ENCODE measurements at places on chromosomes 12 and 14.

- DNase-seq, result no peak
Measured at GRCh38 chr12:109553483-109553882, 19.8 kb downstream of the MMAB start.

DNA sequence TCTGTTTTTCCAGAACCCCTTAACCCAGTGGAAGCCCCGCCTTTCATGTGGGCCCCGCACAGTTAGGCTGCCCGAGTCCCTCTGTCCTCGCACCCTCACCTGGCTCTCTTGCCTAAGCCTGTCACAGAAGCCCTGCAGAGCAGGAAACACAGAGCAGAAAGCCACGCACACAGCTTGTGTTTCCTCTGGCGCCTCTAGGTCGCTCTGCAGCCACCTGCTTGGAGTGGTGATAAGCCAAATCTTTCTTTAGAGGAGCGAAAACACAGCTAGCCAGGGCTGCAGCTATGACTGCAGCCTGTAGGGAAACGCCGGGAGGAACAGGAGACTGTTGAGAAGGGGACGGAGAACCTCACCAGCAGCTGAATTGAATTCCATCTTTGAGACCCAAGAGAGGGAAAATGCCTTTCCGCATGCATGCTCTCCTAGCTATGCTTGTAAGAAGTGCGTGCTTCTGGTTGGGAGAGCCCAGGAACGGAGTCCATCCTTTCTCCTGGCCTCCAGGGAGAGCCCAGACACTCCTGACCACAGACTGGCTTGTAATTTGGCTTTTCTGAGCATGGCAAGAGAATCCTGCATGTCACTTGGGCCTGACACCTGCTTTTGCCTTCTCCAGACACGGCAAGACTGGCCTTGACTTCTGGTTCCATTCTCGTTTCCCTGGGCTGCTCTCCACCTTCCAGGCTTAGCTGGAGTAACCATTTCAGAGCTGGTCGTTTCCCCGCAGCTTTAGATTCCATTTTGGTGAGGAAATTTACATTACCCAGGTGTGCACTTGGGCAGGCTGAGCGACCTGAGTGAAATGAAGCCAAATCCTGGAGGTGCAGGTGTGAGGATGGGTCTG lies 301.6 kb downstream of the CACNA1C start:
- peak; percentile 64 for DNase-seq

- DNase-seq, result no peak
Measured at GRCh38 chr14:90381011-90381786, 15.6 kb upstream of the CALM1 start.

- DNase-seq, result peak; percentile 50
Measured at GRCh38 chr12:130526813-130527212, 189.1 kb downstream of the PIWIL1 start.

- no peak for DNase-seq
Measured at GRCh38 chr12:121144416-121144914, 11.8 kb downstream of the P2RX7 start.

GRCh38 chr14:76115010-76115422 lies 36.7 kb upstream of the GPATCH2L start:
- DNase-seq, result no peak

DNA sequence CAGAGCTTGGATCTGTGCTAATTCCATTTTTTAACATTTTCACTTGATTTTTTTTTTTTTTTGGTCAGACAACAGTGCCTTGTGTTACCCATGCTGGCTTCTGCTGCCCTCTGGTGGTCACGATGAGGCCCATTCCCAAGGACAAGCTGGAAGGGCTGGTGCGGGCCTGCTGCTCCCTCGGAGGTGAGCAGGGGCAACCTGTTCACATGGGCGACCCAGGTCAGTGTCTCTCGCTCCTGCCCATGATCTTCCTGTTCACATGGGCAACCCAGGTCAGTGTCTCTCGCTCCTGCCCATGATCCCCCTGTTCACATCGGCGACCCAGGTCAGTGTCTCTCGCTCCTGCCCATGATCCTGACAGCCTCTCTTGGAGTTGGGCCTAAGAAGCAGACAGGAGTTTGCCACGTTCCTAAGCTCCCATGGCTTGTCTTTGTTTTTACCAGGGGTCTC lies 59.4 kb downstream of the DGLUCY start:
- peak; percentile 78 for DNase-seq

- no peak for DNase-seq
Measured at GRCh38 chr14:103693515-103693914, 21.7 kb downstream of the XRCC3 start.

GRCh38 chr14:23034498-23035302 lies at the start of gene PSMB5:
TSS of gene PSMB5 (minus strand) at chr14:23034900. CDS start at chr14:23034881, 19 bp downstream.
- peak; percentile 97 for DNase-seq

DNA sequence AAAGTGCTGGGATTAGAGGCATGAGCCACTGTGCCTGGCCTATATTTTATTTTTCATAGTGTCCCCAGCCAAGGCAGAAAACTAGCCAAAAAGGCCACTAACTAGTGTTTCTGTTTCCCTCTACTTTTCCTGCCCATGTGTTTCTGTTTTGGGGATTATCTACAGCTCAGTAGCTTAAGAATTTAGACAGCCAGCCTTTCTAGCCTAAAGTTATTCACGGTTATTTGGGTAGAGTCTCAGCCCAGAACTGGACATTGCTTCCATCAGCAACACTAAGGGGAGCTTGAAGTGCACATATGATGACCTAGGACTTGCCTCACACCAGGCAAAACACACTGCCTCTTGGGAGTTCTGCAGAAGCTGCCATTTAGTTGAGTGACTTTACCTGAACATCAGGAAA lies 17.9 kb downstream of the PROX2 start:
- DNase-seq, result no peak

DNA sequence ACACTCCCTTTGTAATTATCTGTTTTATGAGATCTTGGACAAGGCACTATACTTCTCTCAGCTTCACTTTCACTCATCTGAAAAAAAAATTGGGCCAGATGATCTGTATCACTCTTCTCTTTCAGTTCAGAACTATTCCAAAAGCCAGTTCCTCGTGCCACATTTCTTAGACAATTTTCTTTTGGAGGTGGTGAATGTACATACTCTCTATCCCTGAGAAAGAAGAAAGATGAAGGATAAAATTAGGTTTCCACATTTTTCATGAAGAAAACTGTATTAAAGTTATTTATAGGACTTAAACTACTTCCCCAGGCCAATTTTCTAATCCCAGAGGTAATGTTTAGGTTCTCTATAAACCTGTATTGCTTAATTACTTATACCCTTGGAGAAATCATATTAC lies 171.6 kb downstream of the SLC6A15 start:
- no peak for DNase-seq

DNA sequence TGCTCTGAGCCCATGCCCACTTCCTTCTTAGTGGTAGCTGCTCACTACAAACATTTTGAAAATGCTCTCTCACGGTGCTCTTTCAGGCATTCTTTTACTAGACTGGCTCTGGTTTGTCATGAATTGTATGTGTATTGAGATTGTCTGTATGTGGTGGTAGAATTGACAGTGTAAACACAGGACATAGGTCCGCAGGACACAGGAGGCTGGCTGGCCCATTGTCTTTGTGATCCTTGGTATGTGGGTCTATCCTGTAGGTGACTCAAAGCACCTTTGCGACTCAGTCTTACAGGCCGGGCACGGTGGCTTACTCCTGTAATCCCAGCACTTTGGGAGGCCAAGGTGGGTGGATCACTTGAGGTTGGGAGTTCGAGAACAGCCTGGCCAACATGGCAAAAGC lies 250.9 kb downstream of the C12orf75 start:
- no peak for DNase-seq

DNA sequence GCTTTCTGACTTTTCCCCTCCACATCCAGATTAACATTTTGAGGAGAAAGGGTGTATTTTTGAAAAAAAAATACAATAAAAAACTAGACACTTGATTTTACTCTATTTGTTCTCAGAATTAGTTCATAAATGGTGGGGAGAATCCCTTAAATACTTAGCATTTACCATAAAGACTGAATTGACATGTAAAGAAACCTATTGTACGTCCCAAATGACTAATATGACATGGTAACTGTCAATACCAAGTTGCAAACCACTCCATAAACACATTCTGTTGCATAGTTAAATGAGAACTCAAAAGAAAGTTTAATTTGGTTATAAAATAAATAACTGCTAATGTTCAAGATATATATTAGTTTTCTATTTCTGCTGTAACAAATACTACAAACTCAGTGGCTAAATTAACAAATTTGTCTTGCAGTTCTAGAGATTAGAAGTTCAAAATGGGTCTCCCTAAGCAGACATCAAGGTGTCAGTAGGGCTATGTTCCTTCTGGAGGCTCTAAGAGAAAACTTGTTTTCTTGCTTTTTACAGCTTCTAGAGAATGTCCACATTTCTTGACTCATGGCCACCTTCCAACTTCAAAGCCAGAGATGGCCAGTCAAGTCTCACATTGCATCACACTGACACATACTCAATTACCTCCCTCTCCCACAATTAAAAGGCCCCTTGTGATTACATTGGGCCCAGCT lies 16.0 kb downstream of the NELL2 start:
- DNase-seq, result no peak
